Right renal cortex interstitium (tissue), 3 donors: ENCODE measurements at places on chromosomes 13 and 19. TPM values are rescaled to one million over a fixed set of nuclear protein-coding genes. Genes with fewer than 3 reads are reported as not detected.

Gene COX6B2
- polyA plus RNA-seq: 0.97 TPM

Gene OSCAR
- polyA plus RNA-seq: 0.18 TPM

Gene NR2C2AP
- polyA plus RNA-seq: 14.8 TPM

Gene TGFBR3L
- 0.12 TPM for polyA plus RNA-seq

DNA sequence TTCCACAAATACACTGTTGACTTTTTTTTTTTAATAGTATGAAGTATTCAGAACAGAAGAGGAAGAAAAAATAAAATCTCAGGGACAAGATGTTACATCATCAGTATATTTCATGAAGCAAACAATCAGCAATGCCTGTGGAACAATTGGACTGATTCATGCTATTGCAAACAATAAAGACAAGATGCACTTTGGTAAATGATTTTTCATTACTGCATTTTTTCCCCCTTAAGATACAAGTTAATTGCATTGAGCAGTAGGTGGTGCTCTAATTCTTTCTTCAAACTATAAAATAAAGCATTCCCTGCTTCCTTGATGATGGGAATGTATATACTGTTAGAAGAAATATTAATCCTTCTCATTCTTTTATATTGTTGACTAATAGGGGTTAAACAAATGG is 17.1 kb downstream of the UCHL3 start:
- no peak for DNase-seq

DNA sequence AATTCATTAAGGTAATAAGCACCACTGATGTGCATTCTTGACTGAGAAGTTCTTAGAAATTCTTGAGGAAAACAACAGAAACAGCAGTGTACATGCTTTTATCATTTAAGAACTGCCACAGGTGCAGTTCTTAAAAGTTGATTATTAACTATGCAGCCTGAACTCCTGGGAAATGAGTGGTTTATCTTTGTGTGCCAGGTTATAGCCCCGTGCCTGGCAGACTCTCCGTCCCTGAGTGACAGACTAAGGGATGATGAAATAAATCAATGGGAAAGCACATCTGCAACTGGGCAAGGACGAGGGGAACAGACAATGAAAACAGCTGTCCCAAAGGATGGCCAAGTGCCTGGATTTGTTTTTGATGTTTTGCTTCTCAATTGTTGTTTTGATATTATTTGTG is 84.4 kb upstream of the SPATA13 start:
- DNase-seq: no peak

- DNase-seq: no peak
Observed at GRCh38 chr19:8577247-8577646, at the start of gene MYO1F. MYO1F (minus strand) TSS chr19:8577442; CDS start chr19:8577309, 133 bp downstream.

GRCh38 chr13:20489185-20489820 is 36.4 kb downstream of the CRYL1 start:
- DNase-seq: no peak

GRCh38 chr19:8034178-8034525 is 18.4 kb upstream of the CCL25 start:
- DNase-seq: no peak

- DNase-seq: no peak
Observed at GRCh38 chr19:15365264-15365663, 14.3 kb downstream of the AKAP8 start.

- no peak for DNase-seq
Observed at GRCh38 chr13:112722433-112723263, 32.8 kb downstream of the ATP11A start.
